Suppressor macrophage treated with lipopolysaccharide for 4 hours (primary cell): ENCODE measurements at places on chromosomes 12 and 14.

DNA sequence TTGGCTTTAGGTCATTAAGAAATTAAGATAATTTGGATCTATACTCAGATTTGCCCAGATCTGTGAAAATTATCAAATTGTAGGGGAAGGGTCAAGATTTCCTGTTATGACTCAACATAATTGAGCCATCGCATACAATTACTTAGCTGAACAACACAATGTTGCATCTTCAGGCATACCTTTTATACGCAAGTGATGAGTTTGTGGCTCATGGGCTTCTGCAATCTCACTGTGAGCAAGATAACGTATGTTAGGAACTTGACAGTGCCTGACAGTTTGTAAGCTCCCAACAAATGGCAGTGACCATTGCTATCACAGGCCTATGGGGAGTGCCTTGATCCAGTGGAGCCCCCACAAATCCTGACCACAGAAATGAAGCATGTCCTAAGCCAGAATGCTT lies 199.7 kb downstream of the BCAT1 start:
- no peak for DNase-seq

DNA sequence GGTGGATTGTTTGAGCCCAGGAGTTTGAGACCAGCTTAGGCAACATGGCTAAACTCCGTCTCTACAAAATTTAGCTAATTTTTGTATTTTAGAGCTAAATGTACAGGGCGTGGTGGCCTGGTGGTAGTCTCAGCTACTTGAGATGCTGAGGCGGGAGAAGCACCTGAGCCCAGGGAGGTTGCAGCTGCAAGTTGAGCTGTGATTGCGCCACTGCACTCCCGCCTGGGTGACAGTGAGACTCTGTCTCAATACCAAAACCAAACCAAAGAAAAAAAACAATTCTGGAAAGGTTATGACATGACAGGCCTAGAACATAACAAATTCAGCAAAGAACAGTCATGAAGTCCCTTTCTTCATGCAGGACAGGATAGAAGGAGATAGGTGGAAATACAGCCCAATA lies 25.7 kb downstream of the WDR89 start:
- no peak for DNase-seq

DNA sequence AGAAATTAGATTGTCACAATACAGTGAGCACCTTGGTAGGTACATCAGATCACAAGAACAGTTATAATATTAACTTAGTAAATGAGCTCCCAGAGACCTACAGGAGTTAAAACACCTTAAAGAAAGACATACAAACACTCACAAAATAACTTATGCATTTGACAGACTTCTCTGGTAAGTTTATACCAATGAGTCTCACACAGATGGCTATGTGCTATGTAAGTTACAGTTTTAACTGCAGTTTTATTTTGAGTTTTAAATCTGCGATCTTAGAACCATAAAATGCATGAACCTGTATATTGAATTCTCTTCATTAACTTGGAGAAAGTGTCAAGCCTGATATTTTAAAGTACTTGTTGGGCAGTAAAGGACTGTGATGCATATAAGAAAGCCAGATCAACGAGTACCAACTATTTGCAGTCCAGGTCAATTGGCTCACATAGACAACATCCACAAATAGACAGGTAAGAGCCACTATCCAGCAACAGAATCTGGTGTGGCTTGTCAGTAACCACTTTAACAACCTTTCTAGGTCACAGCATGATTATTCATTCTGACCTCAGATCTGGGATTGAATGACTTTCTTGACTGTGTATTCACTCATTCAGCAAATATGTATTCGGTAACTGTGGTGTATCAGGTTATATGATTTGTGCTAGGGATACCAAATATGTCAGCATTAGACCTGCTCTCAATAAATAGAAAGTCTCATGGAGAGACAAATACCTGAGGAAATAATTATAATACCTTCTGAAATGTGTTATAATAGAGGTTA lies 856.6 kb upstream of the MGAT4C start:
- no peak for DNase-seq

- DNase-seq = no peak
These were observed 67.9 kb upstream of the PLXNC1 start for GRCh38 chr12:94080341-94081009.

DNA sequence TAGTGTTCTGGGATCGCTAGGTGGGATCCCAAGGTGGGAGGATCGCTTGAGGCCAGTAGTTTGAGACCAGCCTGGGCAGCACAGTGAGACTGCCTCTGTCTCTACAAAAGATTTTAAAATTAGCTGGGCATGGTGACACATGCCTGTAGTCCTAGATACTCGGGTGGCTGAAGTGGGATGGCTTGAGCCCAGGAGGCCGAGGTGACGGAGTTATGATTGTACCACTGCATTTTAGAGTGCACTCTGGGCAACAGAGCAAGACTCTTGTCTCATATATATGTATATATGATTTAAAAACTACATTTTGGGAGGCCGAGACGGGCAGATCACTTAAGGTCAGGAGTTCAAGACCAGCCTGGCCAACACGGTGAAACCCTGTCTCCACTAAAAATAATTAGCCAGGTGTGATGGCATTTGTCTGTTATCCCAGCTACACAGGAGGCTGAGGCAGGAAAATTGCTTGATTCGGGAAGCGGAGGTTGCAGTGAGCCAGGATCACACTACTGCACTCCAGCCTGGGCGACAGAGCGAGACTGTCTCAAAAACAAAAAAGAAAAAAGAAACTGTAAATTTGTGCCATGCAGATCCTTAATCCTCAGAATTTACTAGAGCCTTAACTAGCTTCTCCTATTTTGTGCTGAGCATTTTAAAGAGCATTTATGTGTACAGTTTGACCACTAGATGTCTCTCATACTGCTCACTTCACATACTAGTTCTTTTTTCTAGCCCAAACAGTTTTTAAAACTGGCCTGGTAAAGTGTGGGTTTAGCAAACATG lies 114.8 kb downstream of the MON2 start:
- DNase-seq = peak; percentile 62

DNA sequence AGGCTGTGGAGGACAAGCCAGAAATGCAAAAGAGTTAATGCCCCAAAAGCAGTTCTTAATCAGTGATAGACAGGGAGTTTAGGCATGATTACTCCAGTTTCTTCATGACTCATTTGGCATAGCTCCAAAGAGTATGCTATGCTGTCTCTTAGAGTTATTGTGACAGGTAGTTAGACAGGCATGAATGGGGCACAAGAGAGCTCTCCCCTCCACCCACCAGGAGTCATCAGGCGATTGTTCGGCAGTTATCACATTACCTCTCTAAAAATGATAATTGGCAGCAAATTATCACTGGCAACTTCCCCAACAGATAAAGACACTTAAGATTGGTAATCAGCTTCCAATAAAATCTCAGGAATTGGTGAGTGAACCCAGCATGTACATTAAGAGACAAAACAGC lies 320.1 kb downstream of the DAD1 start:
- peak; percentile 23 for DNase-seq

DNA sequence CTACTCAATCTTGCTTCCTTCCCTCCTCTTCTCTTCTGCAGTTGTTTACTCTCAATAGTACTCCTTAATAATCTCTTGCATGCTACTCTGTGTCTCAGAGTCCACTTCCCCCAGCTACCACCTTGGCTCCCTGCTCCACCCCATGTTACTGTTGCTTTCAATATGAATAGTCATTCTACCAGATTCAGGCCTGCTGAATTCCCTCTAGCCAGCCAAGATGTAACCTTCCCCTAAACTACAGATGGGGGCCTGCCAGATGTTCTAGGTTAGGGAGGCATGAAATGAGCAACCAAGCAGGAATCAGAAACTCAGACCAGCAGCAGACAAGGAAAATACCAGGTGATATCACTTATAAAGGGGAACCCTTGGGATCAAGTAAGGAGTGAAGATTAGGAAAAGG lies 392.1 kb upstream of the DDHD1 start:
- no peak for DNase-seq

DNA sequence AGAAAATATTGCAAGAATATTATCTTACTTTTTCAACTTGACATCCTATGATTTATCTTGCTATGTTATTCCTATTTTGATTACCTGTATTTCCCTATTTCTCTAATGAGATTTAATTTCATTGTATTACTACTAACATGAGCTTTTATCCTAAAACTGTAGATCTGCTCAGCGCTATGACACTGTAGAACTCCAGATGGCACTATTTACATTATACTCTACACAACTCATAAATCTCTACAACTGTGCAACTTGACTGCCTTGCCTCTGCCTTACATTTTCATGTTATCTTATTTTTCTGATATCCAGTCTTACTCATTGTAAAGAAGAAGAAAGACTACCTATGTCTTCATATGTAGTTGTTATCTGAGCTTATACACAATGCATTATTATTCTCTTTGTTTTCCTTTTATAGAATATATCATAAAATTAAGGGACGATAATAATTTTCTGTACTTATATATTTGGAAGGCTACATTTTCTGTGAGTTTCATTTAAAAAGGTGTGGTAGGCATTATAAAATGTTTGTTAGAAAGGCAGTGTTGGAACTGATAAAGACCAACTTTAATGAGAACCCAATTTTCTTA lies 24.1 kb downstream of the NUP37 start:
- DNase-seq = peak; percentile 52

DNA sequence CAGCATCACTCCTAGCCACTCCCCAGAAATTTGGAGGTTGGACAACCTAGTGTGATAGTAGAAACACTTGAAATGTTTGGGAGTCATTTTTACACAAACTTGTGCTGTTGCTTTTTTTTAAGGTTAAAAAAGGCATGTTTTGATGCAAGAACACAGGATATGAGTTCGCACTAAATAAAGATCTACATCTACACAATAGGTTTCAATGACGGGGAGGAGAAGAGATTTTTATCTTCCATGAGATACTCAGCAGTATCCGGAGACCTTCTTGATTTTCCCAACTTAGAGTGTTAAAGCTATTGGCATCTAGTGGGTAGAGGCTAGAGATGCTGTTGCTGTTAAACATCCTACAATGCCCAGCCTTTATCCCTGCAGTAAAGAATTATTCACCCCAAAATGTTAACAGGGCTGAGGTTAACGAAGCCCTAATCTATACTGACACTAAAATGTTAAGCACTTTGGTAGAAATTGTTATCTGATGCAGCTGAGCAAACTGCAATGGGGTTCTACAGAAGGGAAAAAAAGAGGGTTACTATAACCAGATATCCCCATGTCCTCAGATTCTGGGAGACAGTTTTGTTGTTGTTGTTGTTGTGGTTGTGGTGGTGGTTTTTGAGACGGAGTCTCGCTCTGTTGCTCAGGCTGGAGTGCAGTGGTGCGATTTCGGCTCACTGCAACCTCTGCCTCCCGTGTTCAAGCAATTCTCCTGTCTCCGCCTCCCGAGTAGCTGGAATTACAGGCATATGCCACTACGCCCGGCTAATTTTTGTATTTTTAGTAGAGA lies 14.0 kb upstream of the PCNX1 start:
- no peak for DNase-seq

GRCh38 chr12:47560415-47560814 lies 145.4 kb downstream of the RPAP3 start:
- peak; percentile 35 for DNase-seq

- no peak for DNase-seq
These were observed 5.1 kb downstream of the P3H3 start for GRCh38 chr12:6833189-6833890.

DNA sequence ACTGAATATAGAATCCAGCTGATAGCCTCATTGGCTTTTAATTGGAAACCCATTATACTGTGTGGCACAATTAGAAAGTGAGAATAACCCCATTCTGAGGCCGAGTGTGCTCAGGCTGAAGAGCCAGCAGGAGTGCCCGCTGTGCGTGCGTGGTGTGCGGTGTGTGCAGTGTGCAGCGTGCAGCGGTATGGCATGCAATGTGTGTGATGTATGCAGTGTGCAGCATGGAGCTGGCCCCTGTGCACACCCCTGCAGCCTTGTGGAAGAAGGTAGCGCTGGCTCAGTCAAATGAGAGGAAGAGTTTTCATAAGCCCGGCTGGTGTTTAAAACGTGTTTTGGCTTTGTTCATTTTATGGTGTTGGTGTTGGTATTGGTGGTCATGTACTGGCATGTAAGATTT lies 22.9 kb downstream of the CKB start:
- no peak for DNase-seq
